Bronchial epithelial cell (primary cell): ENCODE measurements at places on chromosomes 2 and 18. TPM values are rescaled to one million over a fixed set of nuclear protein-coding genes. Genes with fewer than 3 reads are reported as not detected.

The CGREF1 gene
- total RNA-seq = 0.26 and 0.53 TPM in 2 replicates

The CXCR1 gene
- total RNA-seq = not detected in 2 replicates

The HOXD13 gene
- total RNA-seq = not detected in 2 replicates

The CAVIN2 gene
- 2.8 and 3.7 TPM in 2 replicates for total RNA-seq

The TUBB8B gene
- total RNA-seq = not detected in 2 replicates
